ENCODE measurements at places on chromosomes 3 and 15.

GRCh38 chr3:122898298-122898697 is 103.4 kb downstream of the SLC49A4 start:
- no peak for DNase-seq

DNA sequence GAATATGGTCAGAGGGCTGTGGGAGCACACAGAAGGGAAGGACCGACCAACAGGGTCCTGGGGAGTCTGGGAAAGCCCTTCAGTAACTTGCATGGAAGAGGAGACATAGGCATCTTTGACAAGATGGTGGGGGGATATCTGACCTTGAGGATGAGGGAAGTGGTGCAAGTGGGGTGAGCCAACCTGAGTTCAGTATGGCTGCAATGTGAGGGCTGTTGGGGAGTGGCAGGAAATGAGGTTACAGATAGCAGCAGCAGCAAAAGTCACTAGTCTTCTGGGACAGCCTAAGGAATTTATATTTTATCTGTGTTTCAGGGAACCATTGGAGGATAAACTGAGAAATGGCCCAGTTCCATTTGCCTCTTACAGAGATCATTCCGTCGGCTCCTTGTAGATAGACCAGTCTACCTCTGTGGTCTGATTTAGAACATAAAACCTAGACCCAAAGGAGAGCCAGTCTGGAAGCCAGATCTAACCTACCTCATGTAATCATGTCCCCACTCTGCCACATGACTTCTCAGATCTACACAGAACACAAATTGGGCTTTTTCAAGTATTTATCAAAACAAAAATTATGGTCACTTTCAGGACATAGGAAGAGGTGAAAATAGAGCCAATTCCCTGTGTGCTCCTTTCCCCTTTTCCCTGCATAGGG is 75.6 kb downstream of the ST6GAL1 start:
- DNase-seq: no peak

DNA sequence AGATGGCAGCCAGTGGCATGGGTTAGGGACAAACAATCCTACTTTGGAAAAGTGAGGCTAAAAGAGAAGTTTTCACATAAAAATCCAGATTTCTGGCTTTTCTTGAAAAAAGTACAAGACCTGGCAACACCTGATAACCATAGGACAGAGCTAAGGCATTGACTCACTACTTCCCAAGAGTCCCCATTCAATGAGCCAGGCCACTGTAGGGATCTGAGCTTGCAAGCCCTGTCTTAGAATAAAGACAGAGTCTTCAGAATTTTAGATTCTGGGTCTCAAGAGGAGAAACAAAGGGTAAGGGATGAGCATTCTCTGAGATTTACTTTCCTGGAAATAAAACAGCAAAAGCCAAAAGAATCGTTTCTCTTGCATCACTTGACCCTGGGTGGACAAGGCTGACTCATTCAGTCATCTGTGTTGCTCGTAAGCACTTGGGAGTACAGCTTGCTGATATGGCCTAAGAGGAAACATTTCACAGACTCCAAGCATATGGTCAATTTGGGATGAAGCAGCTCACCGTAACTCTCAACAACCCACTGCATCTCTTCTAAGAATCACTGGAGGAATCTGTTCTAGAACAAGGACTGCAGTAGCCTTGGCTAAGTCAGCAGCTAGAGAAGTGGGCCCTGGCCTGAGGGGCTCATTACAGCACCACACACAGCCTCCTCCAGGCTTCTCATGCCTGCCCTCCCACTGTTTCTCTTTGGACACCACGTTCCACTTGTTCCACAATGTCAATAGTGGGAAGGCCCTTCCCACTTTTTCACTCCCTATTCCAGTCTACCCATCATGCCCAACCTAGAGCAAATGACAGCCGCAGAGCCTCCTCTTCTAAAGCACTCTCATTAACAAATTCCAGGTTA is 86.2 kb downstream of the RFTN1 start:
- no peak for DNase-seq

DNA sequence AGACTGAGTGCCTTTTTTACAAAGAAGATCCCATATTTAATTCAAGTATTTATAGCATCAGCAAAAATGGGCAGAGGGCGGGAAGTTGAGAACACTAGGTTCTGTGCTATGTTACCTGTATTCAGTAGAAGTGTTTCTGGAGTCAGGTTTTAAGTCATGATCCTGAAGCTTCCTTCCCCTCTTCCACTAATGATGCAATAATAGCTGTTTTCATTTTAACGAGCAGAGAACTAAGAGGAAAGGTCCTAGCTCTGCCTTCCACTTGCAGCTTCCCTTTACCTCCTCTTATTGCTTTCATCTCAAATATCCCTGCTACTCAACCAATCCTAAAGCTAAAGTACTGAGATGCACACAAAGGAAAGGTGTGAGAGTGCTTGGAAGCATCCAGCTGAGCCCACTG is 16.9 kb upstream of the TMOD3 start:
- no peak for DNase-seq

- no peak for DNase-seq
These were observed 62.4 kb upstream of the SPATA12 start for GRCh38 chr3:56998076-56998529.

DNA sequence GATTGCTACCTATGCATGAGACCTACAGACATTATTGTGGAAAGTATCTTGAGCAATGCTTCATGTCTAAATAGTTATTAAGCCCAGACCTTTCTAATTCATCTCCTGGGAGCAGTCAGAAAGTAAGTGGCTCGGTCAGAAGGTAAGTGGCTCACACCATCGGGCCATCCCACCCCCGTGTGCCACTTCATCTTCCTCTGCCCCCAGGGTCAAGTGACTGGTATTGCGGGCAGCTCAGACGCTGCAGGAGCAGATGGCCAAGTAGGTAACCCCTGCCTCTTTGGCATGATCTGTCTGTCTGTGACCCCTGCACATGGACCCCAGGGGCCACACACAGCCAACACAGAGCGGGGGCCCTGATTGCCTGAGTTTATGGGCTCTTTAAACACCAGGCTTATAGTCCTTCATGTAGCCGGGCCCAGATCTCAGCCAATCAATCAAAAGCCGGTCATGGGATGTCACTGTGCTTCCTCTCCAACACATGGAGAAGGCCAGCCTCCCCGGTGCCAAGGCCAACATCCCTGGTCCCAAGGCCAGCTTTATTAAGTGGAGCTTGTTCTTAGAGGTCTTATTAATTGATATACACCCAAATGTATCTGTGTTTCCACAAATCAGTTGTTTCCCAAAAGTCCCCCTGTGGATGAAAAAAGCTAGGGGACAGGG is 42.9 kb downstream of the LARP6 start:
- DNase-seq: no peak

GRCh38 chr3:13851091-13851849 is 28.6 kb downstream of the WNT7A start:
- no peak for DNase-seq

DNA sequence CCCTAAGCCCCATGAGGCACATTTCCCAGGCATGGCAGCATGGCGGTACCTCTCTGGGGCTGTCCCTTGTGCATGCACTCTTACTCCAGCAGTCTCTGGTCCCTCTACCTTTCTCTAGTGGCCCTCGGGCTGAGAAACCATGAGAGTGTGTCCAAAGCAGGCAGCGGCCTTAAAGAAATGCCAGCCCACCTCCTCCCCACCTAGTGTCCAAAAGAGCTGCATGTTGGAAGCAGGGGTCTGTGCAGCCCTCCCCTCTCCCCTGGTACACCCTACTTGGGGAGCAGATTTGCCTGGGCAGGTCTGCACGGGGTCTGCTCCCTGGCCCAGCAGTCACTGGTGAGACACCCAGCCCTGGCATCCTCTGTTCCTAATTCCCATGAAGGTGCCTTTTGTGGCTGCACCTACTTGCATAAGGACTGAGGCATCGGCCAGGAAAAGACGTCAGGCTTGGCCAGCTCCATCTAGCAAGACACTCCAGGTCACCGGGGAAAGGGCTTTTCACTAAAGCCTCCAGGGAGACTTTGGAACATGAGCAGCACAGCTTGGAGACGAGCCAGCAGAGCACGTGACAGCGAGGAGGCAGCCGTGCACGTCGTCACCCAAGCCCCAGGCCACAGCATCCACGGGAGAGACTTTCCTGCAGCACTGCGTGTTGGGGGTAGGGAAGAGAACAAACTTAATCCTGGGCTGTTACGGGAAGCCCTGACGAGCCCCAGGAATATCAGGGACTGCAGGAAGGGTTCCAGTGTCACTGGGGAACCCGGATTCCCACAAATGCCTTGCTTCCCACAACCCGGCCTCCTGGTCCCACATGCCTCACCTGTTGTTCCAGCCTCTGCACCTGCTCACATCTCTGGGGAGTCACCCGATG is 38.8 kb downstream of the TM2D3 start:
- no peak for DNase-seq

DNA sequence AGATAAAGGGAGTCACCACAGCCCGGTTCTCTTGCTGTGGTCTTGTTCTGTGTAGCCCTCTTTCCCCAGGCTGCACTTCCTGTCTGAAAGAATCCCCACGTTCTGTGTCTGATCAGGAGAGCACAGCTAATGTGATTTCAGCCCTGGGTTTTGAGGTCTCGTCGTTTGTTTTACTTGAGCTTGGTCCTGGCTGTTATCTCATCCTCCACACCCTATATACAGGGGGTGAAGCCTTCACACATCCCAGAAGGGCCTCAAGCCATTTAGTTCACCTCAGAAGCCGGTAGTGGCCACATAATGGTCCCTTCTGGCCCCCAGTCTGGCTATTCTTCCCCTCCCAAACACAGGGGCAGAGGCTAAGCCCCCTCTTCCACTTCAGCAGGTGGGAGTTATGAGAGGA is 115.6 kb downstream of the PDE8A start:
- DNase-seq: no peak

DNA sequence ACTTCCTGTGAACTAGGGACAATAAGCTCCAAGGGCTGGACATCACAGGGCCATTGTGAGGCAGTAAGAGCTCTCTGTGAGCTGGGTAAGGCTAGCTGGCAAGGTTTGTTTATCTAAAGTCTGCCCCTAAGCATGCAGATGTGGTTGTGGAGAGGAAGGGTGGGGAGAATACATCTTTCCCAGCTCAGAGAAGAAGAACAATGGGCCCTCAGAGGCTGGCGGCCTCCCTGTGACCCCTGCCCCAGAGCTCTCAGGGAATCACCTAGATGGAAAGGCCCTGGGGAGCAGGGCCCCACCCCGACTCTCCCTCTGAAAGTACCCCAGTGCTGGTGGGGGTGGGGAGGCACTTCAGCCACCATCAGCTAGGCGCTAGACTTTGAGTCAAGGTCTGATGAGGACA is 4.3 kb upstream of the AP3B2 start:
- no peak for DNase-seq

GRCh38 chr3:21876782-21877181 is 125.8 kb upstream of the ZNF385D start:
- DNase-seq: no peak

GRCh38 chr3:188926111-188926510 is 245.7 kb upstream of the TPRG1 start:
- no peak for DNase-seq

GRCh38 chr15:80594091-80594889 is 100.8 kb upstream of the ABHD17C start:
- no peak for DNase-seq

DNA sequence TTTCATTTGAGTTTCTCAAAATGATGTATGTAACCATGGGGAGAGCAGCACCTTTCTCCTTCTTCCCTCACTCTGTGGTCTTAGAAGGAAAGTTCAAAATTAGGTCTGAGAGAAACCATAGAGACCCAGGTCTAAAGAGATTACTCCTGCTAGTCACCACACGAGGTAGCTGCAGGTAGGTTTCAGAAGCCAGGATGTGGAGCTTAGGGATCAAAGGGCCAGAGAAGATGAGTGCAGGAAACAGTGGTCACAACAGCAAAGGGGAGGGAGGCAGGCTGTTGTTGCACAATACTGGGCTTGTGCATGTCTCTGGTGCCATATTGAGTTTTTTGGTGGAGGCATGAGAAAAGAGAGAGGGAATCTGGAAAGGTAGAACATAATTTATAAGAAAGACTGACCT is 583.6 kb downstream of the AGBL1 start:
- DNase-seq: no peak

DNA sequence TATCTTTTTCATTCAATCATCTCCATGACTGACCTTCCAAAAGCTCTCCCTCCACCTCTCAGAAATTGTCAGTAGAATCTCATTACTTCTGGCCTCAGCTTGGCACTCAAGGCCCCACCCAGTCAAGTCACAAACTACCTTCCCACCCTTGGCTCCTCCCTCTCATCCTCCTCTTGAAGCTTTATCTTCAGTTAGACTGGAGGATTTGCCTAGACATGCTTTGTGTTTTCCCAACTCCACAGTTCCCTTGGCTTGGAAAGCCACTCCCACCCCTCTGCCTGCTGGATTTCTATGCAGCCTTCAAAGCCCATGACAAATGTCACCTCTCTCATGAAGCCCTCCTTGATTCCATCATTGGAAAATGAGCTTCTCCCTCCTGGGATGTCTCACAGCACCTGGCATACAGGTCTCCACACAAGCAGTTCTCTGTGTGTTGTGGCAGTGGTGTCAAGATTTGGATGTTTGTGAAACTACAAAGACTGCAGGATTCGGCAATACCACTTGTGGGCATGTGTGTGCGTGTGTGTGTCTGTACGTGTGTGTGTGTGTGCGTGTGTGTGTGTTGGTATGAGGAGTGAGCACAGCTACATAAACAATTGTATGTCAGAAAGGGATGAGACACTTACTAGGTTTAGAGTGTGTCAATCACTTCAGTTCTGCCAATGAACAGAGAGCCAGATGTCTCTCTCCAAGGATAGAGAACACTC is 45.3 kb upstream of the VPS8 start:
- no peak for DNase-seq

- no peak for DNase-seq
These were observed 65.4 kb upstream of the EPHB1 start for GRCh38 chr3:134729649-134730048.

GRCh38 chr3:127678611-127679533 is 6.1 kb downstream of the ABTB1 start:
- DNase-seq: no peak

DNA sequence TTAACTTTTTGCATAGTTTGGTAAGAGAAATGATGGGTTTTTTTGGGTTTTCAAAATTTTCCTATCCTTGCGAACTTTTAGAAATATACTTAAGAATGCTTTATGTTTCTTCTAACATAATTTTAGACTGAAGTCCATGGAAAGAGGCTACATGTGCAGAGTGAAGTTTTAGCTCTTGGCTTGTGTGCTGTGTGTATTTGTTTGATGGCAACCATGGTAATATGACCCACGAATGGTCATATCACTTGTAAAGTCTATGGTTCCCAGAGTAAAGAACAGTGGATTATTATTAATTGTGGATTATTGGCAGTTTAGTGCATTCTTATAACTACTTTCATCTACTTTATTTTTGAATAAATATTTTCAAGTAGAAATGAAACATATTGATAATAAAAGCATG is 124.0 kb upstream of the GOLGA6L4 start:
- no peak for DNase-seq

DNA sequence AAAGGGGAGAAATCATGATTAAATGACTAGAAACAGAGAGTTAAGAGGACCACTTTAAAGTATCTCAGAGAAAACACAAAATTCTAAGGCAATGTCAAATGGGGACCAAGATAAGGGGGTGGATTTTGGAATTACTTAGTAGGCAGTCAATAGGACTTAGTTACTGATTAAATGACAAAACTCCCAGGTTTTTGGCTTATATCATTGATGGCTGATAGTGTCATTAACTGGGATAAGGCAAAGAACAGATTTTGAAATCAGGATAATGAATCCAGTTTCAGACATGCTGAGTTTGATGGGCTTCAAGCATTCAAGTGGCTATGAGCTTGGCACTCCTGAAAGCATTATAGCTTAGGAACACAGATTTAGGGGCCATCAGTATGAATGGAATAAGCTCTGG is 53.9 kb downstream of the TOP2B start:
- DNase-seq: no peak

GRCh38 chr3:132255041-132255745 is 62.0 kb upstream of the ACP3 start:
- DNase-seq: no peak

Measured in activated naive CD4-positive, alpha-beta T cell (primary cell).